ENCODE measurements at places on chromosomes 2 and 18. TPM values are rescaled to one million over a fixed set of nuclear protein-coding genes. Genes with fewer than 3 reads are reported as not detected.

DNA sequence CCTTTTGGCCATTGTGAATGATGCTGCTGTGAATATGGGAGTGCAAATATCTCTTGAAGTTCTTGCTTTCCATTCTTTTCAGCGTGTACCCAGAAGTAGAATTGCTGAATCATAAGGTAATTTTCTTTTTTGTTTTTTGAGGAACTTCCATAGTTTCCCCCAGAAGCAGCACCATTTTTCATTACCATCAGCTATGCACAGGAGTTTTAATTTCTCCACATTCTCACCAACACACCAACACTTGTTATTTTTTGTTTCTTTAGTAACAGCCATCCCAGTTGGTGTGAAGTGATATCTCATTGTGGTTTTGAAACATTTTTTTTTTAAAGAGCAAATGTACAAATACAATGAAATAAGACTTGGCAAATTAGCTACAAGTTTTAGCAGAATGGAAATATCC is 21.3 kb downstream of the POU3F3 start:
- no peak for DNase-seq

PSMA8 gene
- 0.29 TPM for total RNA-seq

FBXO36 gene
- 3.9 TPM for total RNA-seq

- DNase-seq = no peak
Measured at GRCh38 chr2:42554392-42554791, 14.0 kb upstream of the MTA3 start.

- DNase-seq = peak; percentile 37
Measured at GRCh38 chr18:3447068-3447894, 2.7 kb upstream of the TGIF1 start.

DNA sequence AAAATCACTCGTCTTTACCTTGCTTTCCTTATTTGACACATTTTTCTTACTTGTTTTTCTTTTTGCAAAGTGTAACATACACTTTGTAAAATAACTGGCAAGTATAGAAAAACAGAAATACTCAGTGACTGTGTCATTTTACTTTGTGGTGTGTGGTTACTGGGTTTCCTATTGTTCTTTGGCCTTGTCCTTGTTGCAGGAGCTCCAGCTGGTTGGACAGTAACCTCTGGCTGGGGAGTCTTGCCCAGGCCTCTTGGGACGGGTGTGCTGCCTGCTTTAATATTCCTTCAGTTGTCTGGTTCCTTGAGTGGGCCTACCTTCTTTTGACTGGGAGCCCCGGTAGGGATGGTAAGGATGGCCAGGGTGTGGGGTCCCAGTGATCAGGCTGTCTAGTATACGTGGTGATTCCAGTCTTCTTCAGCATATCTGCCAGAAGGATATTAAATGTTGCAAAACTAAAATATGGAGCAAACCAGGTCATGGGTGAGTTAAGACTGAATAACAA is 53.8 kb downstream of the RNF144A start:
- no peak for DNase-seq

- no peak for DNase-seq
Measured at GRCh38 chr2:200443916-200444315, 66.0 kb downstream of the KCTD18 start.

GKN1 gene
- not detected for total RNA-seq

- DNase-seq = no peak
Measured at GRCh38 chr18:68397241-68398035, 317.5 kb downstream of the TMX3 start.
